ENCODE measurements at places on chromosomes 6 and 20.

- DNase-seq = no peak
Observed at GRCh38 chr20:39813190-39813829, 851.2 kb downstream of the DHX35 start.

DNA sequence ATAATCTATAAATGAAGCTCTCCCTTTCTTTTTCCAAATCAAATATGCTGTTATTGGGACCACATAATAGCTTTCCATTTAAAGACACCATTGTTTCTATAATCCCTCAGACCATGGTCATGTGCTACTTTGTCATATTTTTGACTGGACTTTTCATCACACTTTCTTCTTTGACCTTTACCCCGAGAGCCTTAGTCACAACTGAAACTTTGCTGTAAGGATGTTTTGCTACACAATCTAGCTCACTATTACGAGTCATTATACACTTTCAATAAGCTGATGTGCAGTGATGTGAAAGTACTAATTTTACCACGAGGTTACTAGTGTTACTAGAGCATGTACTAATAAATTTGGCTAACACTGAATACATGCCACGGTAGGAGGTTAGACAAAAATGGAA lies 367.2 kb upstream of the RUNX2 start:
- DNase-seq = no peak

GRCh38 chr20:11651138-11651537 lies 266.6 kb upstream of the BTBD3 start:
- no peak for DNase-seq

DNA sequence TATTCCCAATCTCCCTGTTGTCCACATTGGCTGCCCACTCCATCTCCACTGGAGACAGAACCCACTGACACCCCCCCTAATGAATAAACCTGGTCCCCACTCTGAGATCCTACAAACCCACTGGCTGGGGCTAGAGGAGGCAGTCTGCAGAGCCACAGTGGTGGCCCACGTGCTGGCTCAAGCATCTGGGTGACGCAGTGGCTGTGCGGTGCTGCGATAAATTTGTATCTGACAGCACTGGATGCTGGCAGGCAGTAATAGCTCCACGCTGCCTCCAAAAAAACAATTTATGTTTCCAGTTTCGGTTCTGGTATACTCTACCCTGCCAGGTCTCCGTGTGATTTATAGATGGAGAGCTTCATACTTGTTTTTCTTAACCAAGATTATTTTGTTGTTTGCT lies 87.1 kb upstream of the SYNDIG1 start:
- no peak for DNase-seq

GRCh38 chr6:13172291-13172690 lies 156.0 kb downstream of the TBC1D7 start:
- DNase-seq = no peak

GRCh38 chr6:136609873-136610706 lies 59.9 kb upstream of the MAP7 start:
- peak; percentile 24 for DNase-seq

GRCh38 chr6:167212713-167213005 lies 54.9 kb upstream of the GPR31 start:
- no peak for DNase-seq

Measured in NCI-H1436 (cell line).